ENCODE measurements at places on chromosomes 2 and 18.

DNA sequence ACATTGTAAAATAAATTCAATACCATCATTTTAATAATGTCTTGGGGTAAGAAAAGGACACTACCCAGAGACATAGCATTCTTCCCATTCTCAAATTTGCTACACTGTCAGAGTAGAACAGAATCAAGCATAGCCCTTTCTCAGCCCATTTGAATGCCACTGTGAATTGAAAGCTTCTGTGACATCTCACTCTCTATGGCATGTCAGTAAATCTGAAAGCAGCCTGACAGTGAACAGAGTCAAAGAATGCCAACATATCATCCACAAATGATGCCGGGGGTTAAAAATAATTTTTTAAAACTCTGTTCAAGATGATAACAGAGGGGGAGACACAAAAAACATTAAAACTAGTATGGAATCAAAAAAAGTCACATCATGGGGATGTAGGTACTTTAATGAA, 17.6 kb downstream of the SUCLG1 start:
- DNase-seq = no peak

- no peak for DNase-seq
These were observed 19.2 kb downstream of the DAW1 start for GRCh38 chr2:227890495-227891079.

DNA sequence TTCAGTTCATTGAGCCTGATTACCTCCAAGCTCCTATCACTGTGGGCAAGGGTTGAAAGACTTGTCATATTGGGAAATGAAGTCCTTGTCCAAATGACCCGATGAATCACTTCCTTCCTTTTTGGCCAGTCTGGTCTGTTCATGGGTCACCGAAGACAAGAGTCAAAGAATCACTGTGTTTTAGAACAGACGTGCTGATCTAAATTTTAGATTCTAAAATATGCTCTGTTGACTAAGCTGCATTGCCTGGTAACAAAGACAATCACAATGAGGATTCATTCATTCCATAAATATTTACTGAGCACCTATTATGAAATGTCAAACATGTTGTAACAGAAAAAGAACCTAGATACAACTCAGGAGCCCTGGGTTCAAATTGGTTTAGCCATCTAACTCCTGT, 99.4 kb upstream of the RND3 start:
- DNase-seq = peak; percentile 74

- DNase-seq = no peak
These were observed 4.2 kb upstream of the EGR4 start for GRCh38 chr2:73297586-73297985.
